ENCODE measurements at places on chromosomes 5 and 9. TPM values are rescaled to one million over a fixed set of nuclear protein-coding genes. Genes with fewer than 3 reads are reported as not detected.
A peak's percentile ranks its signal among the peaks of the same experiment; 100 is the strongest.

GRCh38 chr5:62475072-62475471, 62.5 kb downstream of the IPO11 start:
- DNase-seq, result no peak

- DNase-seq, result no peak
These were observed 30.7 kb upstream of the LPCAT1 start for GRCh38 chr5:1554410-1554967.

- DNase-seq, result no peak
These were observed 1.6 kb downstream of the FNIP1 start for GRCh38 chr5:131795228-131795627.

GRCh38 chr9:96217294-96217707, 84.7 kb downstream of the HSD17B3 start:
- no peak for DNase-seq

SPAAR gene
- not detected for total RNA-seq

- peak; percentile 63 for DNase-seq
These were observed 65.9 kb downstream of the DAP start for GRCh38 chr5:10695055-10695649.

- DNase-seq, result no peak
These were observed 18.4 kb upstream of the NME5 start for GRCh38 chr5:138157626-138158025.

MEIKIN gene
- total RNA-seq, result not detected

- DNase-seq, result no peak
These were observed 65.0 kb upstream of the SARDH start for GRCh38 chr9:133803028-133803585.

Data from activated CD4-positive, alpha-beta T cell treated with anti-CD3 and anti-CD28 coated beads, Interleukin-2, amount 10 ng/mL, durations not matched to agents 24 days and 14 days (primary cell).